Posterior vena cava (tissue), 2 donors: ENCODE measurements at places on chromosomes 12 and 14. TPM values are rescaled to one million over a fixed set of nuclear protein-coding genes. Genes with fewer than 3 reads are reported as not detected.

The DCAF5 gene
- 50.0 TPM for total RNA-seq

The MYBPC1 gene
- not detected for total RNA-seq

The IL26 gene
- total RNA-seq: not detected

The TMEM120B gene
- 11.0 TPM for total RNA-seq

The ITGA7 gene
- total RNA-seq: 570 TPM

The NID2 gene
- 49.8 TPM for total RNA-seq

The IAPP gene
- not detected for total RNA-seq

The MAP3K9 gene
- 0.14 TPM for total RNA-seq

The GPR132 gene
- total RNA-seq: 1.8 TPM

The MORN3 gene
- 0.32 TPM for total RNA-seq

The DENR gene
- 32.8 TPM for total RNA-seq

The POLE gene
- 21.2 TPM for total RNA-seq

The FGD6 gene
- 11.4 TPM for total RNA-seq

The BRF1 gene
- 19.4 TPM for total RNA-seq

The CBLN3 gene
- 4.2 TPM for total RNA-seq

The SLCO1B1 gene
- not detected for total RNA-seq

The KLHDC1 gene
- 11.9 TPM for total RNA-seq

The TPPP2 gene
- total RNA-seq: not detected

The PRH1 gene
- total RNA-seq: 13.5 TPM

The SRRM4 gene
- total RNA-seq: not detected

The LTB4R2 gene
- 4.0 TPM for total RNA-seq

The SMCO3 gene
- 0.57 TPM for total RNA-seq

The IL31 gene
- total RNA-seq: not detected

The OGFOD2 gene
- total RNA-seq: 9.6 TPM

The CPNE8 gene
- 22.8 TPM for total RNA-seq

The MBIP gene
- 17.8 TPM for total RNA-seq

The C12orf56 gene
- total RNA-seq: not detected

The KRT3 gene
- total RNA-seq: not detected

The NRXN3 gene
- 14.3 TPM for total RNA-seq

The C14orf39 gene
- total RNA-seq: not detected

The RFX4 gene
- total RNA-seq: not detected

The TPH2 gene
- not detected for total RNA-seq

The SYCP3 gene
- 0.24 TPM for total RNA-seq

The PRICKLE1 gene
- 19.4 TPM for total RNA-seq

The PIP4K2C gene
- total RNA-seq: 26.0 TPM

The SIRT4 gene
- 0.71 TPM for total RNA-seq

The FOXN4 gene
- total RNA-seq: not detected

The PLBD1 gene
- 25.5 TPM for total RNA-seq

The GDF3 gene
- 1.5 TPM for total RNA-seq

The NTS gene
- 1.4 TPM for total RNA-seq

The MGST1 gene
- total RNA-seq: 110 TPM

The ESPL1 gene
- total RNA-seq: 0.62 TPM

The TAS2R14 gene
- 5.5 TPM for total RNA-seq

The CIDEB gene
- total RNA-seq: 10.8 TPM

The RND1 gene
- 0.32 TPM for total RNA-seq
